ENCODE measurements at places on chromosomes 16 and 17.

GRCh38 chr17:77834170-77835115 lies 124.1 kb upstream of the TNRC6C start:
- no peak for DNase-seq

- no peak for DNase-seq
These were observed 66.8 kb downstream of the DNAH17 start for GRCh38 chr17:78510141-78511075.

DNA sequence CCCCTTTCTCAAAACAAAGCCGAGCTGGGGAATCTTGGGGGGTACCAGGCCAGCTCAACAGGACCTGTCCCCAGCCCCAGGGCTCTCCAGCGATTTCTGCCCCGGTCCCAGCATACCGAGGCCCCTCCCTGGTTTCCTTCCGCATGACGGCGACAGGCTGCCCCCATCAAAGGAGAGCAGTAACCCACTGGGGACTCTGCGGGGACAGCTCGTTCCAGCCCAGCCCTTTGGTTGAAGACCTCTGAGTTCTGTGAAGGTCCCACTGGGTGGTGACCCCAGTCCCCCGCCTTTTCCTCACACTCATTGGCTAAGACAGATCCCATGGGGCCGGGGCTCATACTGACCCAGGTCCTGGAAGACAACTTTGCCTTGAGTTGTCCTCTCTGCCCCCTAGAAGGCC lies 4.1 kb downstream of the SMTNL2 start:
- DNase-seq, result no peak

DNA sequence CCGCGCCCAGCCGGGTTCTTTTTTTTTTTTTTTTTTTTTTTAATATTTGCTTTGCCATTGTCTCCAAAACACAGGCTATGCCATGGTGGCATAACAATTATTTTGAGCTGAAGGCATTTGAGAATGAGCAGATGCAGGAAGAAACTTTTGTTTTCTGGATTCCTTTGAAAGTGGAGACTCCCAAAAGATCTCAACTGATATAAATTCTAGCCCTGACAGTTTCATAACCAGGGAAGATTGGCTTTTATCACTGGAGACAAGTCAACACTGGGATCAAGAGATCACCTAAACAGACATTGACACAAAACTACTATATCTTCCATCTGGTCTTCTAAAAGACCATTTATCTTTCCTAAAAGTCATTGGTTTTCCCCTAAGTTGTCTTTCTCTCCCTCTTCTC lies 10.1 kb upstream of the PRKCA start:
- DNase-seq, result no peak

- DNase-seq, result no peak
These were observed 776 bp downstream of the LRRC75A start for GRCh38 chr17:16491131-16491702.

DNA sequence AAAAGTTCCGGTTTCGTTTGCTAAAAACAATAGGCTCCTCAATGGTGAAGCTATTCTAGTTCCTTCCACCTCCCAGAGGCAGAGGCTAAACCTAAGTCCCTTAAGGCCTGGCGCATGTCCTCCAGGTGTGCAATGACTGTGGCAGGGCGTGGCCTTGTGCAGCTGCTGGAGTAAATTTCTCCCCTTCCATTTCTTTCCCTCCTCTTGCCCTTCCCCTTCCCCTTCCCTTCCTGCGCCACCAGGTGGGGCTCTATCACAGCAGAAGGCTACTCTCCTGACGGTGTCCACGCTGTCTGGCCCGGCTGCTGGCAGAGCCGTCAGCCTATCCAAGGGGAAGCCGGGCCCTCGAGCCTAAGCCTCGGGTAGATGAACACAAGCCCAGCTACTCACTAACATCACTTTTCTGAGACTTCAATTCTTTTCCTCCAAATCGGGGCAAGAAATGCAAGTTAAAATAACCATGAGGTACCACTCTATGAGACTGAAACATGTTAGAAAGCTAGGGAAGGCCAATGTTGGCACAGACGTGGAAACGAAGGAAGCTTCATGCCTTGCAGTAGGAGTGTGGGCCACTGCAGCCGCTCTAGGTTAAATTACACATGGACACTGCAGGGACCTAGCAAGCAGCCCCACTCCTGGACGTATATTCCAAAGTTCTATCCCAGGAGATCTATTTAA lies 34.4 kb downstream of the C16orf78 start:
- DNase-seq, result no peak

GRCh38 chr16:86533767-86534351 lies 21.2 kb downstream of the MTHFSD start:
- no peak for DNase-seq

GRCh38 chr17:47877368-47878034 lies 18.5 kb upstream of the SP2 start:
- no peak for DNase-seq

DNA sequence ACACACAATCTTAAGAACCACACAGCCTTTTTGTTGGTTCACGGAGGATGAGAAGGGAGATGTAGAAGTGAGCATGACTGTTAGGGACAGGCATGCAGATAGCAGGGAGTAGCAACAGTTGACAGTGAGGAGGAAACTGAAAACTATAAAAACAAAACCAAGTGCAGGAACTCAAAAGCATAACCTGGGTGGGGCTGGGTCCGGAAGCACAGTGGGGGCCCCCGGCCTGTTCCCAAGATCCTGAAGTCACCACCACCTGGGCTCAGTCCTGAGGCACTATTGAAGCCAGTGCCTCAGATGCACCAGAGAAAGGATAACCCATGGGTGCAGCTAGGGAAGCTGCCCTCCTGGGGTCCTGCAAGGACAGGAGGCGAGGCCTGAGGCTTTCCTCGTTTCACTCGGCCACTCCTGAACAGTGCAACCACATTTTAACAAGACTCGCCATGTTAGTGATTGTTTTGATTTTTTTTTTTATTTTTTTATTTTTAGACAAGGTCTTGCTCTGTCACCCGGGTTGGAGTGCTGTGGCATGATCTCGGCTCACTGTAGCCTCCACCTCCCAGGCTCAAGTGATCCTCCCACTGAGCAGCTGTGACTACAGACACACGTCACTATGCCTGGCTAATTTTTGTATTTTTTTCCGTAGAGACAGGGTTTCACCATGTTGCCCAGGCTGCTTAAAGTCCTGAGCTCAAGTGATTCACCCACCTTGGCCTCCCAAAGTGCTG lies 27.7 kb upstream of the CBX4 start:
- DNase-seq, result no peak

GRCh38 chr17:17781591-17782496 lies 54.9 kb downstream of the SREBF1 start:
- no peak for DNase-seq

GRCh38 chr16:68091380-68092261 lies 6.5 kb downstream of the NFATC3 start:
- DNase-seq, result no peak

DNA sequence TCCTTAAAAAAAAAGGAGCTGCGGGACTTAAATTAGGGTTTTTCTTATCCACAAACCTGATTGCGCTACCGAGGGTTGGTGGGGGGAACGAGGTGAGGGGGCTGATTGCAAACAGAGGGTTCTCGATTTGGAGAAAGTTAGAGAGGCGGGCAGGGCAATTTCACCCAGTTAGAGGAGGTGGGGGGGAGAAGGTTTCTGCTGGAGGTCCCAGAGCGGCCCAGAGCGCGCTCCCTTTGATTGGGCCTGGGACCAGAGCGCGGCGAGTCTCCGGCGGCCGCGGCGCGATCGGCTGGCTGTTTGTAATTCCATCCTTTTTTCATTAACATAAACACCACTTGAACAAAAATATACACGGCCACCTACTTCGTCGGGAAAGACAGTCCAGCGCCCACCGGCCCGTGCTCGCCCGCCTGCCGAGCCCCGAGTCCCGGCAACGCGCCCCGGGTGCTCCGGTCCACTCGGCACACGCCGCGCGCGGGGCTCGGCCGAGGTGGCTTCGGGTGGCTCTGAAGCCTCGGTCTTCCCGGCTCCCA lies 13.3 kb upstream of the FOXF1 start:
- DNase-seq, result no peak

DNA sequence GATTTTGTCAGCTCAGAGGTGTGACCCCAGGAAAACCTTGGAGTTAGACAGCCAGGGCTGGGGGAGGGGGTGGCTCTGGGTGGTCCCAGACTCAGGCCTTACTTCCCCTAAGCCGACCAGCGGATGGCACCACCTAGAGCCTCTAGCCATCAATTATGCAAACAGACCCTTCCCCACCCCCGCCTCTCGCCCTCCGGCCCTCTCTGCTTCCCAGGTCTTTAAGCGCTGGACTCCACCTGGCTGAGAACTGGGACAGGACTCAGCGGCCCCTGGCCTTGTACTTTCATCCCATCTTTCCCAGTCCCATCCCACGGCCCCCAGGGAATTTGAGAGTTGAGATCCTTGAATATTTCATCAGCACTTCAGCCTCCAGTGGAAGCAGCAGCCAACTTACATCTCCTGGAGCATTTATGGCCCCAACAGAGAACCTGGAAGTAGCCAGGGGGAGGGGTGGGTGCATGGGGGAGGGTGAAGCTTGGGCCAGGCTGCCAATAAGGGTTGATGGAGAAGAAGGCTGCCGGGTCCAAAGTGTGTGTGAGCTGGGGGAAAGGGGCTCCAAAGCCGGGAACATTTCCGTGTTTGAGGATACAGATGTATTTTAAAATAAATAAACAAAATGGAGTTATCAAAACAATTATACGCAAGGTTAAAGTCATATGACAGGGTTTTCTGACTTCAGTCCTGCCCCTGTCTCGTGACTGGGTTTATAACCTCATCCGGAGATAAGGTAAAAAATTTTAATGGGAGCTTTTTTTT lies 7.5 kb upstream of the JUP start:
- DNase-seq, result no peak

DNA sequence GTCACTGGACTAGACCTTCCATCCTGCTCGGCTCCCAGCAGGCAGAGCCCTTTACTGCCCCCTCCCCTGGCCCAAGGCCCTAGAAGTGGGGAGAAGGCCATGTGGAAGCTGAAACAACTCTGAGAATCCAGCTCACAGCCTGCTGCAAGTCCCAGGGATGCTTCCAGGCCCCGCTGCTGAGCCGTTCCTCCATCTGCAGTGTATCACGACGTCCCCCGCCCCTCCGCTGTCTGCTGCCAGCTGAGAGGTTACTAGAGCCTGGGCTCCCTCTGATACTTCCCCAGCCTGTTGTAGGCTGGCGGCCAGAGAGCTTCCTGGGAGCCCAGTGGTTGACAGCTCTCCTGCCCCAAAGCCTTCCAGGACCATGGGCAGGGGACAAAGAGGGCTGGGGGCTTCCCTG lies 118.2 kb downstream of the MGAT5B start:
- no peak for DNase-seq

- no peak for DNase-seq
These were observed 103.8 kb downstream of the TRIM37 start for GRCh38 chr17:59002848-59003247.

DNA sequence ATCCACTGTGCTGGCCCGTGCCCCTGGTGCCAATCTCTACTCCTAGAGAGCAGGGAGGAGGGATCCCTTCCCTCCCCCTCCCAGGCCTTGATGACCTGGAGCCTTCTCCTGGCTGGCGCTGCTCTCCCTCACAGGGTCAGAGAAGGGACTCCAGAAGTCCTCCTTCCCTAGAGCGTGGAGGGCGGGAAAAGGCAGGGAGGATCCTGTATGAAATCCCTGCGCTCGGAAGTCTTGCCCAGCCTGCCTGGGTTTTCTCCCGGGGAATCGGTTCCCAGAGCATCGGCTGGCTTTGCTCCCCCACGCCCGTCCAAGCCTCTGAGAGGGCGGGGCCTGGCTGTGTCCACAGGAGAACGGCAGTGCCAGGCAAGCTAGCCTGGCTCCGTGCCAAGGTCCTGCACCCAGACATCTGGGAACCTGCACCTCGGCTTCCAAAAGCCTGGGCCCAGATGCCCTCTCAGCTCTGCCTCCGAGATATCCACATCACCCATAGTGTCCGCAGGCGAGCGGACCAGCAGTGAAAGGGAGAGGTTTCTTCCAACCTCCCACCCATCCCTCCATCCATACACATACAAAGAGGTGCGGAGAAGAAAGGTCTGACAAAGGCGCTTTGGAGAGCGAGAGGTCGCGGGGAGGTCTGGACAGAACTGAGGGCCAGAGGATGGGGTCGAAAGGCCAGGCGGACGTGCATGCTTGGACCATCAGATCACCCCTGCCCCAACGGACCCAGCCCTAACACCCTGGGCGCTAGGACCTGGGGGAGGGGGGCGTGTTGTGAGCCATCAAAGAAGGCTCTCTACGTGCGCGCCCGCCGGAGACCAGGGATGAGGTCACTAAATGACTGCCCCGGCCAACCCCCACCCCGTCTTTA lies 1.1 kb downstream of the MPP2 start:
- DNase-seq, result no peak

GRCh38 chr17:57783338-57783742 lies 38.2 kb upstream of the CCDC182 start:
- DNase-seq, result no peak

- no peak for DNase-seq
These were observed 22.7 kb upstream of the CD300E start for GRCh38 chr17:74646231-74646630.

DNA sequence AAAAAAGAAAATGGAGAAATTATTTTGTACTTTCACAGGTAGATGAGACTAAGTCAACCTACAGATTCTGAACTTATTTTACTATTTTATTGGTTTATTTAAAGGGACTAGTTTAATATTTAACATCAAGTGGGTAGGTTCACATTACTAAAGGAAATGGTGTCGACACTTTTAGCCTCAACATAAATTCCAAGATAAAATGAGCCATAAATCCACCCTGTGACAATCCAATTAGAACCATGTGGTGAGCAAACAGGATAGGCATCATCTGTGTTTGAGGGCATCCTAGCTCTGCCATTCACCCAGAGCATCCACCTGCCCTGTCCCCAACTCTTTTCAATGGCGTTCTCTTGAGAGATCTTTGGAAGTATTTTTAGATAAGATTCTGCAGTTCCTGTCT lies 92.8 kb upstream of the PMFBP1 start:
- DNase-seq, result no peak

DNA sequence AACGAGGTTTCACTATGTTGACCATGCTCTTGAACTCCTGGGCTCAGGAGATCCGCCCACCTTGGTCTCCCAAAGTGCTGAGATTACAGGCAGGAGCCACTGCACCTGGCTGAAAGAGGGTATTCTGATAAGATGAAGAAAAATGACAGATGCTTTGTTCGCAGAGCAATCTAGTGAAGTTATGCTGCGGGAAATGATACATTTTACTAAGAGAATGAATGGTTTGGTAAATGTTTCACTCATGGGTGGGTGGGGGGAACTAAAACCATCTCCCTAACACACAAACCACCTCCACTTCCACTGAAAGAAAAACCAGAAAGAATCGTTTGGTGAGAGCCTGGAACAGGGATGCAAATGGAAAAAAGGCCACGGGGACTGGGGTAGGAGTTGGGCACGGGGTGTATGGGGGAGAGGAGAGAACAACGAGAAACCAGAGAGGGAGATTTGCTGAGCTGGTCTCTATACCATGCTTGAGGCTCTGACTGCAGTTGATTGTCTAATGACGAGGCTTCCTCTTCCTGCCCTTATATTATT lies 19.0 kb upstream of the XYLT2 start:
- no peak for DNase-seq
